ENCODE measurements at places on chromosomes 5 and 9.

DNA sequence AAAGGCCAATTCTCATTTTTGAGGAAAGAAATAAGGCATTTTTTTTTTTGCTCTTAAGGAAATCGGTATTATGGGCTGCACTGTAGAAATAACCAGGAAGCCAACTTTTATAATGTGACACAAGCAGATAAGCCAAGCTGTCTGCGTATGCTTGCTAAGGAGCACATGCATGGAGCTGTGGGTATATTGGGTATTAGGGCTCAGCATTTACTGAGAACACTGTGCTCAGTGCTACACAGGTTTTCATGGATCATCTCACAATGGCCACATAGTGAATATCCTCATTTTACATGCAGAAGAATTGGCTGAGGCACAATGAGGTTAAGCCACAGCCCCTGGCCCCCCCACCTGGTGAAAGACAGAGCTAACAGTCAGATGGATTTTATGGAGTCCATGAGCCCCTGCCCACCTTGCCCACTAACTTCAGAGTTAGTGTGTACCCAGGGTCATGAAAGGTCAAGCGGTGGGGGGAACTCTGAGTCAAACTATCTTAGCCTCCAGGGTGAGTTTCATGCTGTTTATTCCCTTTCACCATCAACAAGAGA is 204.8 kb downstream of the SPATA31A6 start:
- DNase-seq = no peak

DNA sequence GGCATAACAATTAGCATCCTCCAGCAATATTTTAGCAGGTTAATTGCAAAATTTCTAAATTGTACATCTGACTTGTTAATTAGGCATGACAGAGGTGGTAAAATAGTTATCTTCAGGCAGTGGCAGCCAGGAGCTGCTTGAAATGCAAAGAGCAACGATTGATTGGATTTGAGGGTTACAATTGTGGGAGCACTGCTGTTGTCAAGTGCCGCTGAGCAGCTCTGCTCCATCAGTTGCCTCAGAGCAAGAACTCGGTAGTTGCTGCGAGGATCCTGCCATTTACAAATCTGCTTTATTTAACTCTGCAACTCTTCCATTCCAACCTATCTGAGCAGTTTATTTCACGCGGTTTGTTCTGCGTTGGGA is 12.6 kb downstream of the PBX3 start:
- DNase-seq = peak; percentile 69

DNA sequence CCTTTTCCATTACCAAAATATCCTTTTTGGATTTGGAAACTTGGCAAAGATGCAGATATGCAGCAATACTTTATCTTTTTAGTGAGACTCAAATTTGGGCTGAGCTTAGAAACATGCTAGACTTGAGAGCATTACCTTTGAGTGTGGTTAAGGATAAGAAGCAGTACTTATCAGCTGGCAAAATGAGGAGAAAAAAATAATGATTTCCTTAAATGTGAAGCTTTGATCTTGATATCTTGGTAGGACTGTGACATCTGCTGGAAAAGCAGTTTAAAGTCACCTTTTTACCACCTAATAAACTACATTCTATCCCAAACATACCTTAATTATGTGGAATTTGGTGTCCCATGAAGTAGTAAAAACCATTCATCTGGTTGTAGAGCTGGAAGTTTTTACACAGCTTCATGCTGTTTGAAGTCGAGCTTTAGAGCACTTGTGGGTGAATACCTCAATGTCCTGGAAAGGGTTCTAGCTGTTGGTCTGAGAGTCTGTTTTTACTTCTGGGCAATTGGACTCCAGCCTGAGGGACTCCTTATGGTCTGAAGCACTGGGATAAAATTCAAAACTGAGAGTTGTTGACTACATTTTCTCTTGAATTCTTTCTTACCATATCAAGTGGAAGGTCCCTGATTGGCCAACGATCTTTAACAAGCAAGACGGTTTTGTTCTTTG is 53.4 kb downstream of the LRRC70 start:
- peak; percentile 26 for DNase-seq

GRCh38 chr9:17367035-17367434 is 211.8 kb upstream of the SH3GL2 start:
- DNase-seq = no peak

DNA sequence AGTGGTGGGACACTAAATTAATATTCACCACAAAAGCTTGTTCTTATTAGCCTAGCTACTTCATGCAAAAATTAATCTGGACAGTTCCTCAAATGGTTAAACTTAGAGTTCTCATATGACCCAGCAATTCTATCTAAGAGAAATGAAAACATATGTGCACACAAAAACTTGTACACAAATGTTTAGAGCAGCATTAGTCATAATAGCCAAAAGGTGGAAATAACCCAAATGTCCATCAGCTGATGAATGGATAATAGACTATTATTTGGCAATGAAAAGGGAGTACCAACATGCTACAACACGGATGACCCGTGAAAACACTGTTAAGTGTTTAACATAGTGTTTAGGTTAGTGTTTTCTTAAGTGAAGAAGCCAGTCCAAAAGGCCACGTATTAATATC is 32.8 kb upstream of the TNIP1 start:
- no peak for DNase-seq

DNA sequence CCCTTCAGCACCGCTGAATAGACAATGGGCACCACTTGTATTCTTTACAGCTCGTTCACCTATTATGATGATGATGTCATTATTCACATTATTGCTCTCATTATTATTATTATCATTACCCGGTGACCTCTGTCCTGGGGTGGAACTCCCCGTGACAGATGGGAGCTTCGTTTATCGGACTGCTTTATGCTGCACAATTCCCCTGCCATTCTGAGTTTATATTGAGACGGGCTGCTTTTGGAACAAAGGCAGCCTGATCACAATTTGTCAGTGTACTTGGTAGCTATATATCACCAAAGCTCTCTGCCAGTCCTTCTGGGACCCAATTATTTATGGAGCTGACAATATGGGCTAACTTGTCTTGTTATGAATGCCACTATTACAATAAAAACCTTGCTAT is 1145.6 kb upstream of the WWC1 start:
- DNase-seq = no peak
